Activated naive CD4-positive, alpha-beta T cell (primary cell): ENCODE measurements at places on chromosomes 11 and 22.

- no peak for DNase-seq
Measured at GRCh38 chr11:3865388-3866193, 10.1 kb downstream of the STIM1 start.

GRCh38 chr11:114553642-114554041, 6.0 kb downstream of the NXPE1 start:
- no peak for DNase-seq

GRCh38 chr11:115421992-115422689, 82.1 kb downstream of the CADM1 start:
- DNase-seq = no peak

DNA sequence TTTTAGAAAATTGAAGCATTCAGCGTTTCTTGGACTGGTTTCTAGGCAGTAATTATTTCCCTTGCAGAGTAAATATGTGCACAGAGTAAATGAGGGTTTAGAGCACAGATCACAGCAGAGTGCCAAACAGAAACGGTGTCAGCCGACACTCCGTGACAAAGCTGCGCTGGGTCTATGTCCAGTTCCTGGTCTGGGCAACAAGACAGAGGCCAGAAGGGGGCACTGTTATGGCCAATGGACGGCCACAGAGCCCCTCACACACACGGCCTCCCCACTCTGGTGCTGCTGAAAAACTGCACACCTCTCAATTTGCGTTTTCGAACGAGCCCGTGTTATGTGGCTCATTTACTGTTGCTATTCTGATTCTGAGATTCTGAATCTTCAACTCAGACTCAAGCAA, 180.7 kb downstream of the MPPED1 start:
- DNase-seq = no peak

DNA sequence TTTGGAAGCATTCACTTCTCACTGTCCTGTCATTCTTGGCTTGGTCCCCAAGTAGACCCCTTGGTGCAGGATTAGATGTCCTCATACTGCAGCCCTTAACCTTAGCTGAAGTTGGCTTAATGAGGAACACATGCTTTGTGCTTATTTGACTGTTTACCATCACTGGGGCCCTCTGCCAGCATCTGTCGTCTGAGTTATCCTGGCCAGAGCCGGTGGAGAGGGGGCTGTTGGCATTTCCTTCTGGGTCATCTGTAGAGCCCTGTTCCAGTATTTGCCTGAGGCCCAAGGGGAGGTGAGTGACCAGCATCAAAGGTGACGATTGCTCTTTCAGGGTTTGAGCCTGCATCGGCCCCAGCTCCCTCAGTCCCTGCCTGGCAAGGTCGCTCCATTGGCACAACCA, 126.4 kb upstream of the RASSF10 start:
- no peak for DNase-seq

- no peak for DNase-seq
Measured at GRCh38 chr11:80856066-80856465, 1415.2 kb upstream of the TENM4 start.

- DNase-seq = no peak
Measured at GRCh38 chr11:132504501-132505041, 1027.7 kb downstream of the OPCML start.

- no peak for DNase-seq
Measured at GRCh38 chr11:12213883-12214282, 103.5 kb downstream of the MICAL2 start.

DNA sequence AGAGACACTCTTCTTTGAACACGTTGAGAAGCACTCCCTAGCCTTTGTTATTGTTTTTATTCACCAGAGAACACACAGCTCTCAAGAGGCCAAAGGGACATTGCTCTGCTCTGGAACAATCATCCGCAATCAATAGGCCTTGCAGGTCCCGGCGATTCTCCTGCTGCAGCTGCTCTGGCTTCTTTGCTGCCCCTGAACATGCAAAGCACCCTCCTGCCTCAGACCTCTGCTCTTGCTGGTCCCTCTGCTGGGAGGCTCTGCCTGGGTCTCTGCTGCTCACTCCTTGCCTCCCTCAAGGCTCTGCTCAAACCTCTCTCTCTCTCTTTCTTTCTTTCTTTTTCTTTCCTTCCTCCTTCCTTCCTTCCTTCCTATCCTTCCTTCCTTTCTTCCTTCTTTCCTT, 232.7 kb downstream of the DSCAML1 start:
- no peak for DNase-seq

GRCh38 chr11:18669711-18670110, 28.9 kb upstream of the TMEM86A start:
- no peak for DNase-seq

GRCh38 chr11:80993536-80993935, 1552.7 kb upstream of the TENM4 start:
- no peak for DNase-seq

DNA sequence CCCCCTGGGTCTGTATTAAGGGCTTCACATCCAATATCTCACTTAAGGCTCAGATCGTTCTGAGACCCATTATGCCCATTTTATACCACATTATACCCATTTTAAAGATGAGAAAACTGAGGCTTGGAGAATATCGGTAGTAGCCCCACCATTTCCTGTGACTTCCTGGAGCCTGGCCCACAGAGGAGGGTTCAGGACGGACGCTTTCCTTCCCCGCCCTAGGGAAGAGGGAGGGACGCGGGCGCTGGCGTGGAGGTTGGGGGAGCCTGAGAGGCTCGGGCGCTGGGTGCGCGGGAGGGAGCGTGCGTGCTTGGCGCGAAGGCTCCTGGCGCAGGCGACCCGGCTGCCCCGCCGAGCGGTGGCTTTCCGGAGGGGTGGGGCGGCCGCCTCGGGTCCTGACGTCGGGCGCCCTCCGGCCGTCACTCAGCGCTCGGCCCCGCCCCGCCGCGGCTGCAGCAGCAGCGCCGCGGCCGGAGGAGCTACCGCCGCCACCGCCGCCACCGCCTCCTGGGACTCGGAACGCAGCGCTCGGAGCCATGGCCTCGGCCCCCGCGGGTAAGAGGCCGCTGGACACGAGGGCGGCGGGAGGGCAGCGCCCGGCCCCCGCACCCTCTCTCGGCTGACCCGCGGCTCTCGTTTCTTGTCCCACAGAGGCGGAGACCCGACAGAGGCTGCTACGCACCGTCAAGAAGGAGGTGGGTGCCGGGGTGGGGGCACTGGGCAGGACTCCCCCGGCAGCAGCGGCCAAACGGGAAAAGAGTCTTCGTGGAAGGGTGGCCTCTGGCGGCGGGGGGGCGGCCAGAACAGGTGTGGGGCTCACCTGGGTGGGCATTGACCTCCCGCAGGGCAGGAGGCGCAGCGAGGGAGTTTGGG, at the start of gene SGSM1:
TSS of gene SGSM1 (plus strand) at position 422 of the 873 bp plus-strand sequence. CDS start at position 537, 115 bp downstream.
- peak; percentile 38 for DNase-seq

DNA sequence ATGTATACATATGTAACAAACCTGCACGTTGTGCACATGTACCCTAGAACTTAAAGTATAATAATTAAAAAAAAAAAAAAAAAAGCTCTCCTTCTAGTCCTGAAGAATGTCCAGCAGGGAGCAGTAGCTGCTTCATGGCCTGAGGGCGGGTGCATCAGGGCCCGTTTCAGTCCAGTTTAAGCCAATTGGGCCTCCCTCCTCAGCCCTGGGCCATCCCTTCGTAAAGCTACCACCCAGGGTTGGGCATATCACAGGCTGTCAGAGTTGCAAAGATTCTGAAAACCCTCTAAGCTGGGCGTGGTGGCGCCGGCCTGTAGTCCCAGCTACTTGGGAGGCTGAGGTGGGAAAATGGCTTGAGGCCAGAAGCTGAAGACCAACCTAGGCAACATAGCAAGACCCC, 5.4 kb downstream of the TMPRSS13 start:
- DNase-seq = no peak

DNA sequence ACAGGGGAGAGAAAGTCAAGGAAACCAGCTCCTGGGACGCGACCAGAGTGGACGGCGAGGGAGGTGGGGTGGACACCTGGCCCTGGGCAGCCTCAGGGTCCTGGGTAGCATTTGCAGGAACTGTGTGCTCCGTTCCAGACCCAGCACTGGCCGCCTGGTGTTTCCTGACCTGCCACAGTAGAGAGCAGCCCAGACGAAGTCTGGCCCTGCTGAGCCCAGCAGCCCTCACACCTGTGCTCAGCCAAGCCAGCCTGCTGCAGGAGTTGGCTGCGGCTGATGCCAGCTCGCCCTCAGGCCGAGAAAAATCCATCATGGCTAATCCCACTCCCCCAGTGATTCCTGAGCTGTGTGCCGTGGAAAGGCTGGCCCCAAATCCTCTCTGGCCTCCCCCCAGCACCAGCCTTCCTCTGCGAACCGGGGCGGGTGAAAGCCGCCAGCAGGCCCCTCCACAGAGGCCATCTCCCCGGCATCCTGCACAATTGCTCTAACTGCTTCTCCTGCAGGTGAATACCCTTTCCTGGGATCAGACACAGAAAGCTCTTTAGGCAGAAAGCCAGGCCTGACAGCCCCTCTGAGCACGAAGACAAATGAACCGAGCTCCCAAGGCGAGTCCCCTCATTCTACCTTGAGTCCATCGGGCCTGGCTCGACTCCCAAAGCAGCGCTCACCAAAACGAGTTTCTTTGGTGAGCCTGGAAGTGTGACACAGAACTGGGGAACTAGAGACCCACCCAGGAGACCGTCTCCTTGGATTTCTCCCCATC, 88.6 kb downstream of the RTL6 start:
- no peak for DNase-seq

DNA sequence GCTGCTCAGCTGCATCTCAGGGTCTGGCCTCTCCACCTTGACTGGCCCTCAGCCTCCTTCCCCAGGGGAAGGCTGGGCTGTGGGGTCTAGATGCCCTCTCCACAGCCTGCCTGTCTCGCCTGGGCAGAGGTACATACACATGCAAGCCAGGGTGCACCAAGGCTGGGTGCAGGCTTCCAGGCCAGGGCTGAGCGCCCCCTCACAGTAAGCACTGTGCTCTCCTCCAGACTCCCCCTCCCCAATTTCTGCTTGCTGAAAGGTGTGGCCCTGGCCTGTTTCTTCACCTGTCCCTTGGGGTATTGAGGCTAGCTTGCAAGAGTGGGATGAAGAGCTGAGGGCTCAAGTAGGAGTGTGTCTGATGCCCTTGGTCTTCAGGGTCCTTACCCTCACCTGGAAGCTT, 22.5 kb downstream of the RELT start:
- no peak for DNase-seq

DNA sequence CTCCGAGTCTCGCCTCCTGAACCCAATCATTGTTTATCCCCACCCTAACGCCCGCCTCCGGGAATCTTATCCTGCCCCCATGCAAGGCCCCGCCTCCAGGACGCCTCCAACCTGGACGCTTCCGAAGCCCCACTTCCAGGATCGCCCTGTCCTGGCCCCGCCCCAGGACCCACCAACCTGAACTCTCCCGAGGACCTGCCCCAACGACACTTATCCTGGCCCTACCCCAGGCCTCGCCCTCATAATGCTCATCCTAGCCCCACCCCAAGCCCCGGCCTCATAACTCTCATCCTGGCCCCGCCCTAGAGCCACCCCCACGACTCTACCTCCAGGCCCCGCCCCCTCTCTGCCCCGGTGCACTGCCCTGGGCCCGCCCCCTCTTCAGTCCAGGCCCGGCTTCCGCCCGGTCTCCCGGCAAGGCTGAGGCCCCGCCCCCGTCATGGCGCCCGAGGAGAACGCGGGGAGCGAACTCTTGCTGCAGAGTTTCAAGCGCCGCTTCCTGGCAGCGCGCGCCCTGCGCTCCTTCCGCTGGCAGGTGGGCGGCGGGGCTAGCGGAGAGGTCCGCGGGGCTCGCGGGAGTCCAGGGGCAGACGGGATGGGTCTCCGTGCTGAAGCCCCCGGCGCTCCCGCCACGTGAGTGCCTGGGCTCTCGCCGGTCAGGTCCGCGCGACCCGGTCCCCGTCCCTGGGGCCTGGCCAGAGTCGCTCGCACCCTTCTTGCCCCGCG, 45.7 kb upstream of the DEFB108B start:
- peak; percentile 94 for DNase-seq

- no peak for DNase-seq
Measured at GRCh38 chr11:123718063-123718462, 23.4 kb downstream of the ZNF202 start.

GRCh38 chr11:831118-831864, 1.5 kb upstream of the CD151 start:
- no peak for DNase-seq

- no peak for DNase-seq
Measured at GRCh38 chr22:26162926-26163325, 6.3 kb upstream of the SEZ6L start.

DNA sequence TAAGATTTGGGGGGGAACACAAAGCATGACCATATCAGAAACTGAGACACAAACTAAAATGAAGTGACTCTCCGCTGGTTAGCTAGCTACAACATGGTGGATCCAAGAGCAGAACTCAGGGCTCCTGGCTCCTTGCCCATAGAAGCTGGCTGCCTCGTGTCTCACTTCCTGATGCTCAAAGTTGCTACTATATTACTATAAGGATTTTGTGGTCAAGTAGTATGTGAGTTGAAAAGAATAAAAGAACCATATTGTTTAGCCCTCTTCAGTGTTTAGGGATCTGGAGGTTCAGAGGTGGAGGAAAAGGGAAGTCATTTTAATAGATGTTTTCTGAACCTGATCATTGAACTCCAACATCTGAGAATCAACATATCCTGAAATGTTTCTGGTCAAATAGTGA, 16.9 kb upstream of the SIK2 start:
- DNase-seq = no peak

GRCh38 chr11:125401746-125402145, 94.3 kb downstream of the FEZ1 start:
- no peak for DNase-seq

GRCh38 chr22:26589367-26589844, 526 bp downstream of the TPST2 start:
- peak; percentile 8 for DNase-seq
